ENCODE measurements at places on chromosomes 7 and 10.

- DNase-seq = no peak
Measured at GRCh38 chr10:70803775-70804420, 11.8 kb upstream of the SGPL1 start.

DNA sequence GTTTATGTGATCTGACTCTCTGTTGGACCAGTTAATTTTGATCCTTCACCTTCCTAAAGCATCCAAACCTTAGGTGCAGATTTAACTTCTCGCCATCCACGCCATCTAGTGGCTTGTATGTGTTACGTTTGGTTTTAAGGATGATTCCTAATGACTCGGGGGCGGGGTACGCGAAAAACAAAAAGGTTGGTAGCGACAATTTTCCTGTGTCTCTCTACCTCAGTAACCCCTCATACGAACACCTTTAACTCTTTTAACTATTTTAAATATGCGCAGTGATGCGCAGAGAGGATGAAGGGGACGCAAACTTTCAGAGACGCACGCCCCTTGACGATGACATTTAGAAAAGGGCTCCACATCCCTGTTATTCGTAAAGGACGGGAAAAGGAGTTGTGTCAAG, 714 bp upstream of the KCND2 start:
- DNase-seq = peak; percentile 12

DNA sequence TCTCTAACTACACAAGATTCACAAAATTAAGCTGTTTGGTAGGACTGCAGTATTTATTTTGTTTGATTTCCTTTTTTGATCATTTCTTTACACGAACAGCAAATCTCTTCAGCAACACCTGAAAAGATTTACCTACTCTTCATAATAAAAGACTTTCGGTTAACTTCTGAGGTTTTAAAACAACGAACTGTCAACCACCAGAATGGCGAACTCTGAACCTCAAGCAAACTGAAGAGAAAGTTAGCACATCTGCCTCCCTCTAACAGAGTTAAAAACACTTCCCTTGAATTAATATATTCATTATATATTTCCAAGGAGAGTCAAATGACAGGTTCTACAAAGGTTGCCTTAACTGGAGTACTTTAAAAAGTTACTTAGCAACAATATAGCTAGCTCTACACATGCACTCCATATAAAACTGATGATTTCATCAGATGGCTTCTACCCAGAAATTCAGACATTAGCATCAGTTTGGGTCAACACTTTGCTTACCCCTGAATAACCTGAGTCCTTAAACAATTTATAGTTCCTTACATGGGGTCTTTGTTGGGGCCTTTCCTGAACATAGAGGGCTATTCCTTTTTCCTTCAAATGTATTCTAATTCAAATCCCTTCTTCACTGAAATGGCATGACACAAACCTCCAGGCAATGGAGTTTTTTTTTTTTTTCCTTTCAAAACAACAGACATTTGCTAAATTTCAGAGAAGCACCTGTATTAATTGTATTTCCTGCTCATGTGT, 118.3 kb downstream of the SEM1 start:
- no peak for DNase-seq

- DNase-seq = no peak
Measured at GRCh38 chr10:48779546-48780152, 95.0 kb downstream of the WDFY4 start.

All from activated CD4-positive, alpha-beta T cell treated with anti-CD3 and anti-CD28 coated beads, Interleukin-2, amount 10 ng/mL, durations not matched to agents 7 days and 5 days (primary cell).